ENCODE measurements at places on chromosomes 2 and 18.
A peak's percentile ranks its signal among the peaks of the same experiment; 100 is the strongest.

DNA sequence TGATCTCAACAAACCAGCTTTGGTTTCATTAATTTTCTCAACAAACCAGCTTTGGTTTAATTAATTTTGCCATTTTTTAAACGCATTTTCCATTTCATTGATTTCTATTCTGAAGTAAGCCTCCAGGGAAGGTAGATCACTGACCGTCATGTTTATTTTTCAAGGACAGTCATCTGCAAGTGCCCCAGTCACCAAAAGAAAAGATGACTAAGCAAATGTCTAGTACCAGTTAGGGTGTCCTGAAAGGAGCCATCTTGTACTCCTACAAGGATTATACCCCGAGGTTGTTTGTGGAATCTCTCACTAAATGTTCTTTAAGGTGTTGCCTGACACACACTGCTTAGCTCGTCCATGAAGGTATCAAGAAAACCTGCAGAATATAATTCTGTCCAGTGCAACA, 6.1 kb upstream of the UGT1A8 start:
- DNase-seq, result no peak

DNA sequence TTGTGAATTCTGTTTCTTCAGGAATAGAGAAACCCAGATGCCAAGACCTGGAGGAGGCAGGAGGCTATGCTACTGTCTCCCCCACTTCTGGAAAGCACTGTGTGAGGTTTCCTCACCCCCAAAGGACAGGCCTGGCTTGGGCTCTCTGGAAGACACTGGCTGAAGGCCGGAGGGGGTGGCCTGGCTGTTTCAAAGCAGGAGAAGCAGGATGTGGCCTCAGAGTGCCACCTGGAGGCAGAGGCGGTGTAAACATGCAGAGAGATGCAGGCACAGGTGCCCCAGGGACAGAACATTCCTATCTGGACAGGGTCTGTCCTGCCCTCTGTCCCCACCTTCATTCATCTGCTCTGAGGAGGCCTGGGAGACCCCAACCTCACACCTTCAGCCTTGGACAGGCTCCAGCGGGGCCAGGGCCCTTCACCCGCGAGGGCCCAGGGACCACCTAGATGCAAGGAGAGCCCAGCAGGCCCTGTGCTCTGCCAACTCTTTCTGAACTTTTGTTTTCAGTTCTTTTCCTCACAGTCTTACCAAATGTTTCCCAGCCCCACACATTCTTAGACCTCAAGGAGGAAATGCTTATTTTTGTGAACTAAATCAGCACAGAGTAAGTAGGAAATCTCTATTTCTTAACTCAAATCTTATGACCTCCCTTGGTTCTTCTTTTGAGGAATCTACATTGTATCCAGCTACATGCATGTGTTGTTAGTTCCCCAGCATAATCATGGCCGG, 79.2 kb downstream of the LONRF2 start:
- peak; percentile 64 for DNase-seq

DNA sequence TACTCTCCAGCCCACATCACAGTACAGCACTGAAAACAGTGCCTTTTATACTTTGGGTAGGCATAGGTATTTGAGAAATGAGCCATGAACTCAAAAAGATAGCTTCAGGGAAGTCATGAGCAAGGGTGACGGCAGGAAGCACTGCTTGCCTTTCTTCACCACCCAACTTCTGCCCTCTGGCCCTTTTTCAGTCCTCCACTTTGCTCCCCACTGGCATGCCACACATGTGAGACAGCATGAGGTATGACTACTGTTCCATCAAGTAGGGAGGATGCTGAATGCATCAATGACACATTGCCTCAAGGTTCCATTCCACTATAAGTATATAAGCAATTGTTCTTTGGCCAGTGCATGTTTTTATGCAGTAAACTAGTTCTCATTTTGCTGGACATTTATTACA, 373.0 kb downstream of the NRXN1 start:
- DNase-seq, result no peak

GRCh38 chr2:122029456-122029855, 274.0 kb downstream of the TSN start:
- DNase-seq, result no peak

DNA sequence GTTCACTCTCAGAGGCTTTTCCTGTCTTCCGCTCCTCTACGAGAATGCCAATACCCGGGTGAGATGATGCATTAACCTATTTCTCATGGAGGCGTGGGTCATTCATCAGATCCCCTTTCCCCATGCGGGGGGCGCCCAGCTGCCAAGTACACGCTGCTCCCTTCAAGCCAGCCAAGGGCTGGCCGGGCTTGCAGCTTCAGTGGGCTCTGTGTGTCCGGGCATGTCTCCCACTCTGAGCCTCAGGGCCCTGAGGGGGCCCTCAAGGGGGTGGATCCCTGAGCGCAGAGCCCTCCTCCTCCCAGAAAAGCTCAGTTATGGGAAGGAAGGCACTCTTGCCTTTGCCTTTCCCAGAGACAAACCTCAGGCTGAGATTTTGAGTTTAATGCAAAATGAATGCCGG, 431.8 kb upstream of the MYT1L start:
- no peak for DNase-seq

DNA sequence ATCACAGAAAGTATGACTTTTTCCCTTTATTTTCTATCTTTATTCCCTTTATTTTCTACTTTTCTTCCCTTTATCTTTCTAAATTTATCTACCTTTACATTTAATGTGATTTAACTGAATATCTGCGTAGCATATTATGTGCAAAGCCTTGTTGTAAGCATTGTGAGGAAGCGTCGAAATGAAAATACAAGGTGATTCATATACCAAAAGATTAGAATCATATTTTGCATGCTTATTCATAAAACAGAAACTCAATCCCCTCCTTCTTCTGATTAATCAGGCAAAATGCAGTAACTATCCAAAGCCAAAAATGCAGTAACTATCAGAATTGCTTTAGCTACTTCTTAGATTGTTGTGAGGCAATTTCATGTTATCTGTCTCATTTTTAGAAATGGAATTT, 393.0 kb downstream of the CDH19 start:
- DNase-seq, result no peak

- no peak for DNase-seq
These were observed 304.5 kb downstream of the SLC8A1 start for GRCh38 chr2:40147360-40147759.

DNA sequence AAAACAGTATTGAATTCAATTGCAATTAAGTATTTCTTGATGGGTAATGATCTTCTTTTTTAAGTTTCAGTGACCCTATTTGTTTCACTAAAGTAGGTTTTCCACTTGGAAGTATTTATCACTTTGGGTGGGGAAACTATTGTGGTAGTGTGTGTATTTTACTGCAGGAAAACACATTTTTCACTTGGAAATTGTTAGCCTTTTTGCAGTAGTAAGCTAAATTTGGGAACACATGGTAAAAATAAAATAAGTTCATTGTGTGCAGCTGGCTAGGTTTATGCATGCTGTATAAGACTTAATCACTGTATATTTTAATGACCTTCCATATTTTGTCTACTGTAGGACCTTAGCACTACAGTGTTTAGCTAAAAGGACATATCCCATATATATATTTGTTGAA, 28.5 kb upstream of the RTTN start:
- no peak for DNase-seq

- DNase-seq, result no peak
These were observed 562.0 kb upstream of the TNP1 start for GRCh38 chr2:217421834-217422233.

GRCh38 chr2:134276381-134277172, 22.7 kb downstream of the MGAT5 start:
- no peak for DNase-seq

DNA sequence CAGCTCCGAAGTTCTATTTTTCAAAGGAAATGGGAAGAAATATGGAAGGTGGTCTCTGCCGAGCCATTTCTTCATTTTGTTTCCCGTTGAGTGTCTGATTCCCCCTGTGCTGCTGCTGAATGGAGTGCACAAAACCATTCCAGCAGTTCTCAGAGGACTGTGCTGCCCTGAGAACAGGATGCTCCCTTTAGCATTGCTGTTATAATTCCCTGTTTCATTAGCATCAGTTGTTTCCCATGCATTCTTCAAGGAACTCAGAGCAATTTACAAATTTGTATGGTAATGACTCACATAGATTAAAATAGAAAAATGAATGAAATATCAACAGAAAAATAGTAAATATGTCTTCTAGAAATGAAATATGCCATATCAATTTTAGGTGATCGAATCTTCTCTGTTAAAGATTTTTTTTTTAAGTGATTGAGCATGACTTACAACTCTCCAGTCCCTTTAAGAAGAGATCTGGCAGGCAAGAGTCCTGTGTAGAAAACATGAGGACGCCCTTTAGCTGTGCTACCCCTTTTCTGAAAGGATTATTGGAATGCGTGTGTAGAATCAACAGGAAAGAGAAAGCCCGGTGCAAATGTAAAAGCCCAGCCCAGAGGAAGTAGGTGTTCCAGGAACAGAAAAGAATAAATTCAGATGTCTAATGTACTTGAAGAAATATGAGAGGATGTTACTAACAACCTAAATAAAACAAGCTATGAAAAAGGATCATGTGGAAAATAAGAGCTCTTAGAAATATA, 118.5 kb downstream of the ATP9B start:
- no peak for DNase-seq

DNA sequence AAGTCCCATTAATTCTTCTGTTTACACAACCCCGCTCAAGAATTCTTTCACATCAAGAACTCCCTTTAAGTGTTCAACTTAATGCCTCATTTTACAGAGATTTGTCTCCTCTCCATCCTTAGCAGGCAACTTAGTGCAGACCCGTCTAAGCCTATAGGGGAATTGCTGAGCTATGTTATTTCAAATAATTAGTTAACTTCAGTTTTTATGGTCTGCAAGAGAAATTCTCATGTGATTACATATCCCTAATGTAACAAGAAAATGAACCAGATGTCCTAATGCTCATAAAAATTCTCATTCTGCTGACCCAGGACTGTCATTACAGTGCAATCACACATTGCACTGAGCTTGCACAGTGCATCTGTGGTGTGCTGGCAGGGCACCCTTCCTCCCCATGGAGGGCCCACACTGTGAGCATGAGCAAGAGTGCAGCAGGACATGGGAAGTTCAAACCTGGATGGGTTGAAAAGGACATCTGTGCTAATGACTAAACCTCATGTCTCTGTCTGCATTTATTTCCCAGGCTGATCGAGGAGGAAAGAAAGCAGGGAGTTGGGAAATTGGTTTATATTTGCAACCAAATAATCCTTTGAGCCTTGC, 97.1 kb downstream of the COL5A2 start:
- no peak for DNase-seq

DNA sequence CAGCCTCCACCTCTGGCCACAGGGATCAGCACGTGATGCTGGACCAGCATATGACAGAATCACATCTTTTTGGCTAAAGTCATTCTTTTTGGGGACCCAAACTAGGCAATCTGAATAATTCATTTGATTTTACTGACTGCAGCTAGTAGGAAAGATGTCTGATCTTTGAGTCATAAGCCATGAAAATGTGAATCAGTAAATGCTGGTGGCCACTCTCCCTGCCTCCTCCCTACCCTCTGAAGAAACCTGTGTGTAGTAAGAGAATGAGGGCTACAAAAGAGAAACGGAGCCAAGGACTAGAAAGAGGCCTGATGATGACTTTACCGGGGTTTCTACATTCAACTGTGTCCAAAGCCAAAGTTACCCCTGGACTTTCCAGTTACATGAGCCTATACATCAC, 10.1 kb upstream of the LRPPRC start:
- DNase-seq, result no peak

- no peak for DNase-seq
These were observed 110.3 kb downstream of the NOL10 start for GRCh38 chr2:10579441-10579840.

DNA sequence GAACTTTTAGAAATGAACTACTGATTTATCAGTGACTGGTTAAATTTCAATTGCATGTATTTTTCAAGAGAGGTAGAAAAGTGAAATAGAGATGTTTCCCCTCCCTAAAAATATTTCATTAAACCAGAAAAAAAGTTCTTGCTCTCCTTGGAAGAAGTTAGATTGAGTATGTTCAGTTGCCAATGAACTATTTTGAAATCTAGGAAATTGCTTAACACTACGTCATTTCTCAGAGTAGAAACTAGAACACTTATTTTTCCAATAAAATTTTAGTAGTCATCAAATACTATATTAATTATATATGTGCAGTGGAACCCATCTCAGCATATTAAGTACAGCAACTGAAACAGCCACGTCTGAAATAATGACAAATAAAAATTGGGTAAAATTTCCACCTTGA, 51.8 kb upstream of the STAT1 start:
- no peak for DNase-seq

DNA sequence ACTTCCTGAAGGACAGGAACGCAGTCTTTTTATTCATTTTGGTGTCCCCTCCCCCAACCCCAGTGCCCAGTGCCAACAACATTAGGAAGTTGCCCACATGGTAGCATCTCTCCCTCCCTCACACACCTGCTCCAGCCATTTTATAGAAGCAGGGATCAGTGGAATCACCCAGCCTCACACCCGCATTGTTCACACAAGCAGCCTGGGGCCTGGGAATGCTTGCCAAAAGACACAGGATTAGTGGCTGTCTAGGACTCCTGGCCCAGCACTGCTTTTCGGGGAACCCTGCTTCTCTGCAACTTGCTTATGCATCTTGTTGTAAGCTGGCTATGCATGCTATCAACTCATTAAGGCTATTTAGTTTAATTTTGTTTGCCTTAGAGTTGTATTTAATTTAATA, 17.9 kb downstream of the TMEM37 start:
- DNase-seq, result no peak

DNA sequence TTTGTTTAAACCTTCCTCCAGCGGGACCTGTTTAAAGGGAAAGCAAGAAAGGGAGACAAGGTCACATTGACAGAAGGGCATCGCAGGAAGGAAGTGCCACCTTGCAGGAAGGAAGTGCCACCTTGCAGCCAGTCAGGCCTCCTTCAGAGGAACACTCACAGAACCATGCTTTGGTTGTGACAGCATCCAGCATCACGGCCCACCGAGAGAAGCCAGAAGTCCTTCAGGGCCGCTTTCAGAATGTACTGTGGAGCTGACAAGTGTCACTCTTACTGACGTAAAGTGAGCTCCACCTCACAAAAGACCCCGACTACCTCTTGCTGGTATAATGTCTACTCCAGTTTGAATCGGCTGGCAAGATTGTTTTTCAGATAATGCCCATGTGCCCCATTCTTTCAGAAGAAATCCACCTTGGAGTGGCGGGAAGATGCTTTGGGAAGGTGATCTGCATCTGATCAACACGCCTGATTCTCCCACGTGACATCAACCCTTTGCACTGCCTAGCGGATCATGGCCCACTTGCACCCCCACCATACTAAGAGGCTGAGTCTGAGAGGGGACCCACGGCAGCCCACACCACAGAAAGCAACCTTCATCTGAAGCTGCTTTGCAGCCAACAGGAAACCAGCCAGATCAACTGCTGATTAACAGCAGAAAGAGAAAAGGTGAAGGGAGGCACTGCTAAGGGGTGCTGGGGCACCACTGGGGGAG, 99.8 kb downstream of the UXS1 start:
- peak; percentile 65 for DNase-seq

Measured in activated CD4-positive, alpha-beta T cell treated with anti-CD3 and anti-CD28 coated beads, Interleukin-2, Interleukin-6, amounts not matched to agents 100 ng/mL and 50 ng/mL, durations not matched to agents 16 hours and 8 hours (primary cell).